ENCODE measurements at places on chromosomes 11 and 22.

DNA sequence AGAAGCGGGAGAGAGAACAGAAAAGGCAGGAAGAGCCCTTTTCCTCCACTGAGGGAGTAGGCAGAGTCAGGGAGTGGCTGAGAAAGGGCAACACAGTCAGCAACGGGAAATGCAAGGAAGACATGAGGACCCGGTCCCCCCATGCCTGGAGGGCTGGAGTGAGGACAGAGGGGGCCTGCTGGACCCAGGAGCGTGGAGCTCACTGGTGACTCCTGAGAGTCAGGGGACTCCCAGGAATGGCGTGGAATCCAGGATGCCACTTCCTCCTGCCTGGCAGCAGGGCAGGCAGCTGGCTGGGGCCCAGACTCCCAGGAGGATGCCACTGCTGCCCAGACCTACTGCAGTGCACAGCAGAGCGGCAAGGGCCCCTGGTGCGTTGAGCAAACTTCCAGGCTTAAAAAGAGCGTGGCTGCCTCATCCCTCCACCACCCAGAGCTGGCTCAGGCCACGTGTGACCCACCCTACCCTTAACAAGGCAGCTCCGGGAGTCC, 11.3 kb downstream of the C11orf21 start:
- no peak for DNase-seq

DNA sequence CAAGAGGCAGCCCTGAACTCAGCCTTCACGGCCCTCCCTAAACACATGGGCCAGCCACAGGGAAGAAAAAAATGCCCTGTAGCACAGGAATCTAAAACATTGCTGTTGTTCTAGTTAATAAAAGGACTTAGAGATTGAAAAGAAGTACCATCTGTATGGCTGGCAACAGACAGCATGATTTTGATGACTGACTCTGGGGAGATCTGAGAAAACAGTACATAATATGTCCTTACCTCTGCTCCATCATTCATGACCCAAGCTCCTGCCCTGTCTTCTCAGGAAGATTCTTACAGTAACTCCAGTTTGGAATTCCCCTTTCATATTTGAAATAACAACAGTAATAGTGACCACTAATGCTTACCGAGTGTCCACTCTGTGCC, 244.2 kb downstream of the ETS1 start:
- no peak for DNase-seq

- DNase-seq: no peak
Measured at GRCh38 chr11:120651836-120652235, 140.3 kb downstream of the GRIK4 start.

DNA sequence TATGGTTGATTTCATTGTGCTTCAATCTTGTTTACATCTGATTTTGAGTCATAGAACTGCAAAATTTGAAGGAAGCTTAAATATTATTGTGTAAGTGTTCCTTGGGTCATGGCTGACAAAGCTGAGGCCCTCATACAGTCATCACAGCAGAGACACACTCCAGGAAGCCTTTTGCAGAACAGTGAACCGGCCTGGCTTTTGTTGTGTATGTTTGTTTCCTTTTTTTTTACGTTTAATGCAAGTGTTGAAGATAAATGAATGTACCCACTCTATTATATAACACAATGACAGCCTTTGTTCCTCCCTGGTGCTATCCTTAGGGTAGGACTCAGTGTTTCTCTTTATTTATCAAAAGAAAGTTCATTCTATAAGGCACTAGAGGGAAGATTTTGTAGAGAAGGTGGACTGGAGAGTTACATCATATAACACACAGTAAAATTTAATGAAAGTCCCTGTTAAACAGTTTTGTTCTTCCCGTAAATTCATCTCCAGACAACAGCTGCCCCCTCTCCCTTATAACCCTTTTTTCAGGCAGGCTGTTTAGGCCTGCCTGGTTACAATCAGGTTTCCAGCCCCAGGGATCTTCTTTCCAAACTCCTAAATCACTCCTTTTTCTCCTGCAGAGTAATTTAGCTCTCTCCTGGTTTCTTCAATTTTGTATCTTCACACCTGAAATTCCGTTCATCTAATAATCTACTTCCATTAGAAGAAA, 34.3 kb upstream of the CSTF3 start:
- DNase-seq: no peak

GRCh38 chr11:85310479-85310878, 316.7 kb downstream of the DLG2 start:
- no peak for DNase-seq

GRCh38 chr11:30316237-30316636, 6.7 kb upstream of the ARL14EP start:
- DNase-seq: no peak

GRCh38 chr22:45240104-45240809, 437 bp downstream of the KIAA0930 start:
- DNase-seq: peak; percentile 9

GRCh38 chr22:46362934-46363515, 27.5 kb downstream of the TRMU start:
- DNase-seq: no peak

GRCh38 chr22:20247010-20247505, 21.1 kb downstream of the RTN4R start:
- DNase-seq: peak; percentile 22

DNA sequence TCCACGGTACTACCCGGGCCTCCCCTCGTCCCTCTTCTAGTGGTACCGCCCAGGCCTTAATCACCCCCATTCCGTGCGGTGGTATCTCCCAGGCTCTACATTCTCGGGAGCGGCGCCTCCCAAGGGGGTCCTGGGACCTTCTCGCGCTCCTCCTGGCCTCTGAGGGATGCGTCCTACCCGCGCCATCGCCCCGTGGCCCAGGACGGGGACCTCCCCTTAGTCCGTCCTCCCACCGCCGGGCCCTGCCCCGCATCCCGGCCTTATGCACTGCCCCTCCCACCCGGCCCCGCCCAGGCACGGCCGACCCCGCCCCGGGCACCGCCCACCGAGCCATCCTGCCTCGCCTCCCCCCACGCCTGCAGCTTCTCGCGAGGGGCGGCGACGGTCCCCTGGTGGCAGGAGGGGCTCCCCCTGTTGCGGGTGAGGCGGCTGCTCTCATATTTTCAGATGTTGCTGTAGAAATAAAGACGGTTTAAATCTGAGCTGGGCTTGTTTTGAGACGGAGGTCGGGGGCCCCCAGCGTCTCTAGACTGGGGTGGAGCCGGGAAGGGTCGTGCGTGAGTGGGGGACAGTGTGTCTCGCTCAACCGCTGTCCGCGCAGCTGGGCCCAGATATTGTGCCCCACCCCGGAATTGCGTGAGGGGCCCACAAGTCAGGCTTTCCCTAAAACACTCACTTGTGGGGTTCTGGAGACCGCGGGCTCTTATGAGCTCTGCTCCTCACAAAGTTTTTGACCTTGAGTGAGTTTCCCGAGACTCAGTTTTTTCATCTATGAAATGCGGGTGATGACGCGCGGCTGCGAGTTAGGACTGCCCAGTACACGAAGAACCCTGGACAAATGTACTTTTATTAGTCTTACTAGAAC, 828 bp upstream of the RAB1B start:
- DNase-seq: peak; percentile 80

- DNase-seq: no peak
Measured at GRCh38 chr11:38990139-38990538, 2392.1 kb upstream of the RAG2 start.

DNA sequence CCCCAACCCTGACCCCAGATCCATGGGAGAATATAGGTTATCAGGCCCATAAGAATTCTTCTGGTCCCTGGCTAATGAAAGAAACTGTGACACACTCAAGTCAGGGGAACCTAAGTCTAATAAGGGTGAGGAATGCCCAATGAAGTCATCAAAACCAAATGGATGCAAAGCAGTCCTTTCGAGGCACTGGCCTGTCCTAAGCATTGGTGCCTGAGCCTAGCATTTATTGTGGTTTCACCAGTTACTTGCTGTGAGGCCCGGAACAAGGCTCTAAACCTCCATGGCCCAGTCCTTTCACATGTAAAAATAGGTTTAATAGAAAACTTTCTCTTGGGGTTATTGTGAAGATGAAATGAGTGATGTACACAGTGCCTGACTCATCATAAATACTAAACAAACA, 712.6 kb downstream of the DLG2 start:
- no peak for DNase-seq

- no peak for DNase-seq
Measured at GRCh38 chr11:68816917-68817419, 24.7 kb downstream of the CPT1A start.

DNA sequence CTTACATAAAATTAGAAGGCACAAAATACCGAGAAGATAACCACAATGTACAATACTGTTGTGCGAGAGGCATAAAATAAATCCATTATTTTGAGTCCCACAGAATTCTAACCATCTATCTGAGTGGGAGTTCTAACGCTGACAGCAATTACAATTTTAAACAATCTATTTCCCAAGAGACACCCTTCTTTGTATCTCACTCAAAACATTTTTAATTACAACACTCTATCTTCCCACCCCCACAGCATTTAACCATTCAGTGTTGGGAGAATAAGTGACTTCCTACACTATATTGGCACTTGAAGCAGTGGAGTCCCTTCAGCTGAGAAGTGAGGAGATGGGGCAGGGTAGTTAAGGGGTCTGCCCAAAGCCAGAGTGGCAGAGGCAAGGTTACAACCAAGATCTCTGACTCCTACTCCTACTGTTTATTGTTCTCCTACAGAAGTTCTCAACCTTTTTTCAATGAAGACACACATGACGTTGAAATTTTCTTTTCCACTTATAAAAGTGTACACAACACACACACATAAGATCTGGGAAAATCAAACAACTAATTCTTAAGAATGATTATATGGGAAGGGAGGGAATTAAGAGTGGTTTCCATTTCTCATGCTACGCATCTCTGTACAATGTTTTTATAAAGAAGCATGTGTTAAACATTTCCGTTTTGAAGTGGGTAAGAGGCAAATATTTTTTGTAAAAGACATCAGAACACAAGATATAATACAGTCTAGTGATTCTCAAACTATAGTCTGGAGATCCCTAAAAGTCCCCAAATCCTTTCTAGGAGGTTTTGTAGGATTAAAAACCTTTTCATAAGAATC, 10.9 kb downstream of the SLC25A17 start:
- DNase-seq: no peak

DNA sequence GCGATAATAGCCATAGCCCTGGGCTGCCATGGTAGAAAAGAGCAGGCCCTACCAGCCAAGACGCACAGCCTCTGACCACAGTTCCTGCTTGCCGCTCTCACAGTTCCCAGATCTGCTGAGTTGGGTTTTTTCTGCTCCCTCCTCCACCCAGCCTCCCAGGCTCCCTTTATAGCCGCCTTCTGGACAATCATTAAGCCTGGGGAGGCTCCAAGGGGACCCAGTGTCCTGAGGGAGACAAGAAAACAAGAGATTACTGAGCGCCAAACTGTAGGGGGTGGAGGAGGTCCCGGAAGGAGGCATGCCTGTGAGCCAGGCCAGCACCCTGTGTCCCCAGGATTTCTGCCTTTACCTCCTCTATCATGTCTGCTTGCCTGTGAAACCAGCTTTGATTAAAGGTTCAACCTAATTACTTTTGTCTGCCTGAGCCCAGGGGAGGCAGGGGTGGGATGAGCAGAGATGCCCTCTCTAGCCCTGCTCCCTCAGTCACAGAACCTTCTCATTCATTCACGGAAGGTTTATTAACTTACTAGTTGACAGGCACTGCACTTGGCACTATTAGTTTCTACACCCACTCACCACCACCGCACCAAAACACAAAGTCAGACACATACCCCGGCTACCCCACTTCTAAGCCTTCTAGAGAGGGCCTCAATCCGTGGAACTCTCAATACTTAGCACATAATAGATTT, 1.2 kb downstream of the SLC37A4 start:
- DNase-seq: peak; percentile 92

DNA sequence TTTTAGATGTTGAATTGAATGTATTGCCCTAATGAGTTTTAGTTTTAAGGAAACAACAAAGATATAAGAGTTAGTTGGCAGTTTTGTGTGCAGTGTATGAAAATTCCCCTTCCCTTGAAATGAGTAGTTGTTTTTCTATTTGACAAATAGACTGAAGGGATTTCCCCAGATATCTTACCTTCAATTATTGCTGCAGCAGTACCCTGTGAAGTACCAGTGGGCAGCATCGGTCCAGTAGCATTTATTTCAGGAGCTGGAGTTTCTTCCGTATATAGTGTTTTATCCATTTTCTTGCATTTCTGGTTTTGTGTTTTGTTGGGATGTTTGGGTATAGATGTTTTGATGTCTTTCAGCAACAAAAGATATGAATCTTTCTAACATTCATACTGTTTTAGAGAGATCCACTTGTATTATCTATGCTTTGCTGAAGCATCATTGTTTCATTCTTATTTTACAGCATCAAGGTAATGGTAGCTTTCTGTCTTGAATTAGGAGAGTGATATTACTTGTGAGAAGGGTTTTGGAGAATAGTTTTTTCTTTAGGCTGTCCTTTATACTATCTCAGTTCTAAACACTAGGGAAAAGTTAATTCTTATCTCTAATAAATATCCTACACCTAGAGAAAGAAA, 7.4 kb downstream of the KMT2A start:
- no peak for DNase-seq

GRCh38 chr11:45926536-45927331, 4.3 kb downstream of the LARGE2 start:
- no peak for DNase-seq

- no peak for DNase-seq
Measured at GRCh38 chr11:76232026-76232665, 25.8 kb upstream of the WNT11 start.

GRCh38 chr22:17788528-17789378, 14.5 kb upstream of the BID start:
- no peak for DNase-seq

- DNase-seq: no peak
Measured at GRCh38 chr11:35169112-35169511, 30.1 kb downstream of the CD44 start.

DNA sequence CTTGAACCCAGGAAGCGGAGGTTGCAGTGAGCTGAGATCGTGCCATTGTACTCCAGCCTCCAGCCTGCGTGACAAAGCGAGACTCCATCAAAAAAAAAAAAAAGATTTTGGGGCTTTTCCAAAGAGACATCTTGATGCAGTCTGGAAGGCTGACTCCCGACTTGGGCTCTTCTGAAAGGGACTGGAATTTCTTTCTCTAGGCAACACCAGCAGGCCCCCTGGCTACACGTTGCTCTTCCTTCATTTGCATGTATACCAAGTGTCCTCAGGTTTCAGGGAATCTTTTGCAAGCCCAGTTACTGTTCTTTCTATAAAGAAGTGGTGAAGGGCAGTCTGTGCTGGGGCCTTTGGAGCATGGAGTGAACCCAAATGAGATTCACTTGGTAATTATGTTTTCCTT, 211.0 kb downstream of the GRIK4 start:
- DNase-seq: no peak

All from kidney tubule cell (primary cell).